ENCODE measurements at places on chromosomes 16 and 17.
A peak's percentile ranks its signal among the peaks of the same experiment; 100 is the strongest.

GRCh38 chr17:74119965-74120364 is 83.5 kb upstream of the RPL38 start:
- DNase-seq, result no peak

DNA sequence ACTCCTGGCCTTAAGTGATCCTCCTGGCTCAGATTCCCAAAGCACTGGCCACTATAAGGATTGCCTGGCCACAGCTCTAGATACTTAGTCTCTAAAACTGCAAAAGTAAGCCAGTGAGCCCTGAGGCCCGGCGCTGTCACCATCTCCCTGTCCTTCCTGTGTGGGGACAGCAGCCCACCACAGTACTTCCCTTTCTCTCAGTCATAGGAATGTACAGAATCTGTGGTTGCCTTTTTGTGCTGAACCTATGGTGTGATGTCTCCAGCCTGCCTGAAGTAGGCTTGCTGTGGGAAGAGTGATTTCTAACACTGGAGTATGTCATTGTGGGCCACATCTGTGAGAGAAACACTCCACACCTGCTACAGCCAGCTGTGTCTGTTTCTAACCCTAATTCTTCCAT is 24.7 kb downstream of the NTAN1 start:
- DNase-seq, result no peak

DNA sequence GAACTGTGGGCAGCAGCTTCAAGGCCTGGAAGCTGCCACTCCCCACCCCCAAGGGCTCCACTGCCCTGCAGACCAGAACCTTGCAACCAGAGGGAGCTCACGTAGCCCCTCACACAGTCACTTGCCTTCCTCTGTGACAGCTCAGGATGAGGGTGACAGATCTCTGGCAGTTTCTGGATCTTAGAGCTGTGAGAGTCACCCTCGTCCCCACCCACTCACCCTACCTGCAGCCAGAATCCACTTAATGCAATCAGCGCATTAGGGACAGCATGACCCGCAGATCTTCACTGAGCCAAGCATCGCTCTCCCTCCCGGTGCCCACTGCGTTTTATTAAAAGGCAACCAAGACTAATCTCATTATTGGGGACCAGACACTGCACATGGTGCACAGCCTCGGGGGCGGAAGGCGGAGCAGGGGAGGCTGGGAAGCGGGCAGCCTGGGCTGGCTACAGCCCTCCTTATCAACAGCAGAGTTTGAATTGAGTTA is 3.5 kb downstream of the CYB561 start:
- no peak for DNase-seq

- no peak for DNase-seq
Observed at GRCh38 chr16:73890186-73891128, 406.2 kb upstream of the PSMD7 start.

- no peak for DNase-seq
Observed at GRCh38 chr17:43092901-43093300, 32.3 kb downstream of the BRCA1 start.

DNA sequence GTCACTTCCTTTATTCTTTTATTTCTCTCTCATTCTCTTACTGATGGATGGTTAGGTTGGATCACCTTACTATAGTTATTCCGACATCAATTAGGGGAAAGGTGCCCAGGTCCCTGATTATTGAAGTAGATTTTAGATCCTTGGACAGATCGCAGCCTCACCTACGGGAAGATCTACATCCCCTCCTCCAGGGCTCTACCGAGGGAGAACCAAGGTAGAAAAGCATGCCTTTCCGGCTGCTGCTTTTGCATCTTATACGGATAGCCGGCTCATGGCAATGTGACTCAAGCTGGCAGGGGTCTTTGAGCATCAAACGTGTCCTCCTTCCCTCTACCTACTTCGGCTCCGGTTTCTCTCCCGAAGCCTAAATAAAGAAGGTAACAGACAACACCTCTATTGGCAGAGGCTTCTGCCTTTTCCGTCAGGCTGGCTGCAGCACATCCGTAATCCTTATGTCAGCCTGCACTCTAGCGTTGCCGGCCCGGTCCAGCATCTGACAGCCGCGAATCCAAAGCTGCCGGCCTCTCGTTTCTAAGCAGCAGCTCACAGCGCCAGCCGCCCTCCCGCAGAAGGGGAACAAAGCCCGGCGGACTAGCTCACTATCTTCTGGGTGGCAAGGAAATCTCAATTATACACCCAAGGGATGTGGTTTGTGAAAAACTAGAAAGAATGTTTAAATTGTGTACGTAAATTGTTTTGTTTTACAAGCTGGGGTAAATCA is 46.9 kb downstream of the IRX6 start:
- DNase-seq, result no peak

DNA sequence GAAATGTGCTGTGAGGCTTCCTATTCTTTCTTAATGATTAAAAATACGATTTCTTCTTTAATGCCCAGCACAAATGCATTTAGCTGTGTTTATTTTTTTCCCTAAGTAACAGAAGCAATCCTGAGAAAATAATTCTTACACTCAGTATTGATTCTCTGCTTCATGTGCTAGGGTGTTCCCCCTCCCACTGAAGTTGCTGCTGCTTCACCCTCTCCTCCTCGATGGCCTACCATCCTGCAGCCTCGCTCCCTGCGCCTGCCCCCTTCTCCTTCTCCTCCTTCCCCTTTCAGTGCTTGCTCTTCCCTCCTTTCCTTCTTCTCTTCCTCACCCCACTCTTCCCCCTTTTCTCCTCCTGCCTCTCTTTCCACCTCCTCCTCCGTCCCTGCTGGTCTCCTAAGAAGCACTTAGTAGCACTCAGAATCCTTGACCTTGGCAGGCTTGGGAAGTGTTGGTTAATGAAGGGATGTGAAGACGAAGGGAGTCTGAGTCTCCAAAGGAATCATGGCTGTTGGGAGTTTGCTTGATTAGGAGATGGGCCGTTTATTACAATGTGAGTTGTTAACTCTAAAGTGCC is 119.7 kb downstream of the RPTOR start:
- no peak for DNase-seq

DNA sequence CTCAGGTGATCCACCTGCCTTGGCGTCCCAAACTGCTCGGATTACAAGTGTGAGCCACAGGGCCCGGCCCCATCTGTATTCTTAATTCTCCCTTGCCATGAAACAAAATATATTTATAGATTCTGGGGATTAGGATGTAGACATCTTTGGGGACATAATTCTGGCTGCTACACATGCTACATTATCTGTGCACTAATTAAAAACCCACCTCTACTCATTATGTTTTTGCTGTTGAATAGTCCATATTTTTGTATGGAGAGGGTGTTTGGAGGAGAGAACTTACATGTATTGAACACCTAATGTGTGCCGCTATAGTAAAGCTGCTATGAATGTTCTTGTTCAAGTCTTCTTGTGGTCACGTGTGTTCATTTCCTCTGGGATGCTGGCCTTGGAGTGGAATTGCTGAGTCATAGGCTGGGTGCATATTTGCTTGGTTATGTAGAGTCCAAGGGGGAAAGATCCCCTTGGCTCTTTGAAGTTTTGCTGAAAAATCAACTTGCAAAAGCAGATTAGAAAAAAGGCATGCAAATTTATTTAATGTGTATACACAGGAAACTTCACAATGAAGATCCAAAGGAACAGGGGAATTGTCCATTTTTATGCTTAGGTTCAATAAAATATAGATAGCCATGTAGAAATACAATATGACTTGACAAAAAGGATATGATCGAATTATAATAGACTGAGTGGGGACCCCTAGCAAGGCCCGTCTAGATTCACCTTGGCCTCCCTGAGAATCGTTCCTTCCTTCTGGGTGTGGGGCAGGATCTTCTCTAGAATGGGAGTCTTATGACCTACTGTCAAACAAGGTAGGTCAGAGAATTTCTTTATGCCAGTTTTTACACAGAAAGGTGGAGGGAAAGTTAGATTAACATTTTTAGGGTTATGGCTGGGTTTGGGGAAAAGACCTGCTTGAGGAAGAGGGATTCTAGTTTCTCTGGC is 42.1 kb upstream of the GPRC5B start:
- no peak for DNase-seq

DNA sequence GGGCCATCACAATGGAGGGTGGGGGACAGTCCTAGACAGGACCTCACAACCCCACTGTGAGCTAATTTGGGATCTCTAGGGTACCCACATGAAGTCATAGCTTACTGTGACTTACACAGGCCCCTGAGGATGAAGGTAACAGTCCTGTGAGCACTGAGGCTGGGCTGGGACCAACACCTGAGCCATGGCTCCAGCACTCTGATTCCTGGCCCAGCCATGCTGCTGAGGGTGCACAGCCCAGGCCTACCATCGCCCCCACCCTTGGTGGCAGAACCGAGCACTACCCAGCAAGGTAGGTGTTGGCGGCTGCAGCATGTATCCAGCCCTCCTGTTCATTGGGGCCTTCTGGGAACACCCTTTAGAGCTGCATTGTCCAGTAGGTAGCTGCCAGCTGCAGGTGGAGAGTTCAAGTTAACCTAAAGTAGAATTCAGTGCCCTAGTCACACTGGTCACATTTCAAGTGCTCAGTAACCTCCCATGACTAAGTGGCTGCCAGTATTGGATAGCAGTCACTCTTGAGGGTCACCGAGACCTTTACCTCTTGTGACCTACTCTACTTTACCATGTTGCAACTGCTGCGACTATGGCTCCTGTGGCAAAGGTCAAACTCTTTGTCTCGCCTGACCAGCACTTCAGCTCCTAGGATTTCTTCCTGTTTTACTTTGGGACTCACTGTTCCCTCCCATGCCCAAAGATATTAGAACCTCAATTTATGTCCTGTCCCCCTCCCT is 11.6 kb downstream of the AKAP1 start:
- DNase-seq, result no peak

- no peak for DNase-seq
Observed at GRCh38 chr17:55990332-55991006, 162.8 kb upstream of the ANKFN1 start.

- DNase-seq, result no peak
Observed at GRCh38 chr16:83928341-83929055, 24.5 kb upstream of the OSGIN1 start.

- DNase-seq, result no peak
Observed at GRCh38 chr16:49533422-49533821, 159.8 kb downstream of the C16orf78 start.

- no peak for DNase-seq
Observed at GRCh38 chr16:81693744-81694303, 85.3 kb upstream of the PLCG2 start.

- no peak for DNase-seq
Observed at GRCh38 chr16:55146966-55147365, 177.0 kb upstream of the IRX6 start.

DNA sequence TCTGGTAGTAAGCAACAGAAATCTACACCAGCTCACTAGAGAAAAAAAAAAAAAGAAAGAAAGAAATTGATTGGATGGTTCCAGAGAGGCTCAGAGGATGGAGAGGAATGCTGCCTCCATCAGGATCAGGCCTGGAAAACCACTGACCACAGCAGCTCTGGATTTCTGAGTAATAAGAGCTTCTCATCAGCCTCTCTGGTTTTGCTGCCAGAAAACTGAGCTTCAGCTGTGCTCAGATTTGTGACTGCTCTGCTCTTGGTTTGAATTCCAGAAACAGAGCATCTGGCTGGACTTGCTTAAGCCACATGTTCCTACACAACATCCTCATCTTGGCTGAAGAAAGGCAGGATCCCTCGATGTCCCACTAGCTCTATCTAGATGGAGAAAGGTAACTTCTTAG is 25.9 kb downstream of the IRX6 start:
- DNase-seq, result no peak

GRCh38 chr17:82060614-82061013 is 5.0 kb downstream of the DUS1L start:
- DNase-seq, result no peak

GRCh38 chr17:9802294-9802693 is 10.9 kb upstream of the DHRS7C start:
- no peak for DNase-seq

GRCh38 chr17:80047176-80047575 is 10.7 kb downstream of the CCDC40 start:
- no peak for DNase-seq

GRCh38 chr17:80151333-80151732 is 4.4 kb upstream of the EIF4A3 start:
- DNase-seq, result no peak

DNA sequence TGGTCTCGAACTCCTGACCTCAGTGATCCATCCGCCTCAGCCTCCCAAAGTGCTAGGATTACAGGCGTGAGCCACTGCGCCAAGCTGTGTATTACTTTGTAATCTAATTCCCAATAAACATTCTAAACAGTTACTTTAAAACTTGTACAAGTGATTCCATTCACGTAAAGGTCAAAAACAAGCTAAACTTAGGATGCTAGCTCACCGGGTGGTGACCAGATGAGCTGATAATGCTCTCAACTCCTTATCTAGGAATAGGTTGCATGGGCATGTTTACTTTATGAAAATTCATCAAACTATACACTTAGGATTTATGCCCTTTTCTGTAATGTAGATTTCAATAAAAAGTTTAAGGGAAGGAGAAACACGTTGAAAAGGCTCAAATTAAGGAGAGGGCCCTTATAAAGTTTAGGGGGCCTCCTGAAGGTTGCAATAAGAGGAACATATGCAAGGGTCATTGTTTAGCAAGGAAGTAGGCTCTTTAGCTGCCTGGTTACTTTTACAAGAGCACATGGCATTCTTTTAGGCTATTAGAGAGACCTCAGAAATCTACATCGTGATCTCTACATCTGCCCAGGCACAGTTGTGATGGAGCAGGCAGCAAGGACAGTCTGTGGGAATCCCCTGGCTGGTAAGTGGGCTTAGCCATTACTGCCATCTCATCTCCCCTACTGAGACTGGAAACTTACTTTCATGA is 13.3 kb downstream of the CDR2 start:
- no peak for DNase-seq

GRCh38 chr17:40062329-40063186 is at the start of gene THRA:
Gene THRA (plus strand): TSS chr17:40062965. CDS start chr17:40074489, 11,524 bp downstream.
- DNase-seq, result peak; percentile 40

GRCh38 chr16:14087590-14088154 is 16.6 kb downstream of the MRTFB start:
- no peak for DNase-seq

- DNase-seq, result no peak
Observed at GRCh38 chr17:37322826-37323561, 52.8 kb upstream of the C17orf78 start.

DNA sequence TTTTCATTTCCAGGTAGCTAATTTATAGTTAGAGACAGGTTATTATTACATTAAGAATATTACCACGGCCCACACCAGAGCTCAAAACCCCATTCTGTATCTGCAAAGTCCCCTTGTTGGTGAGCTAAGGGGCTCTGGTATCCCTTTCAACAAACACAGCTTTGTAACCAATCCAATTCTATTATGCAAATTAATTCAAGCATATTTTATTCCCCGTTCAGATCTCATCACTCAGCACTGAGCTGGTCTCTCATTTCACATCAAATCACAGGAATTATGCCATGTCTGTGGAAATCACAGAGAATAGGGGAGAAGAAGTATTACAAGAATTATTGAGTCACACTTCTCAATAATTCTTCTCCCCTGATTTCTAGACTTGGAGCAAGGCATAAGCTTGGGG is 111.7 kb downstream of the CDH11 start:
- no peak for DNase-seq

GRCh38 chr16:84825896-84826557 is 6.2 kb downstream of the CRISPLD2 start:
- no peak for DNase-seq

- DNase-seq, result no peak
Observed at GRCh38 chr16:4006397-4006999, 109.7 kb downstream of the ADCY9 start.

Measured in activated naive CD4-positive, alpha-beta T cell (primary cell).